ENCODE measurements at places on chromosomes 7 and 10.
A peak's percentile ranks its signal among the peaks of the same experiment; 100 is the strongest.

DNA sequence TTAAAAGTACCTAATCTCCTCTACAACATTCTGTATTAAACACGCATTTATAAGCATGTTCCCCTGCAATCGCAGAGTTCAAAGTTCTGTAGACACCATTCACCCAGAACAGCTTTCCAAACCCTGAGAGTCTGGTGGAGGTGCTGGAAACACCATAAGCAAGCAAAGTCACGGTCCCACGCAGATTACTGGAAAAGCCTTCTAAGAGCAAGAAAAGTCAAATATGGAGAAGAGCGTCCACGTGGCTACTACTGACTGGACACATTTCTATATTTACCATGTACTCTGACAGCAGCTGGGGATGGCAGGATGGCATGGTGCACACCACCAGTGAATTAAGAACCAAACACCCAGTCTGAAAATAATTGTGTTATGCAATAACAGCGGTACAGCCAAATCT is 97.7 kb downstream of the PARD3 start:
- DNase-seq: no peak

DNA sequence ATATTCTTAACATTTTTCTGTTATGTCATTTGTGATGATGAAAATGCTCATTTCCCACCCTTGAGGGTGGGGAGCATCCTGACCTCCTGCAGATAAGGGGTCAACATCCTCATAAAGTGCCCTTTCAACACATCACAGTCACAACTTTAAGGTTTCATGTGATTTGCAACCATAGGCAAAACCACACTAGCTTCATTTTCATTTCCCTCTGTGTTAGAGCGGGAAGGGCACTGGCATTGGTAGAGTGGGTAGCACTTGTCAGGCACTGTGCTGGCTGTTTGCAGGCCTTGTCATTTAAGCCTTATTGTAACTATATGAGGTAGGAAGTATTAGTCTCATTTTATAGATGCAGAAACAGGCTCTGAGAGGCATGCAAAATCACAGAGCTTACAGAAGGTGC is 39.8 kb downstream of the PSMC2 start:
- no peak for DNase-seq

DNA sequence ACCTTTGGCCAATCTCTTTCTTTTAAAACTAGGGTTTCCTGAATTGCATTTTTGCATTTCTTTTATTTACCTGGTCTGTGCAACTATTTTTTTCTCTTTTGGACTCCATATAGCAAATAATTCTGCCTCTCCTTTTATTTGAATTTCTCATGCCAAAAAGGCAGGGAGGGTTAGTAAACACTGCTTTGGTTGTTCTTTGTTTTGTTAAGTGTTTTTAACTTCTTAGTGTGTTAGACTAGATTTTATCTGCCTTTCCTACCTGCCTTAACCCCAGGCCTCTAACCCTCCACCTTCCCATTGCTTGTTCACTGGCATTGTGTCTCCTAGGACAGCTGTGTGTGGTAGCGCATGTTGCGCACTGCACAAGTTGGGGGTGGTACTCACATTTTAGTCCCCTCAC is 18.1 kb downstream of the ZMIZ1 start:
- DNase-seq: no peak

GRCh38 chr7:140326116-140326928 is 72.0 kb downstream of the SLC37A3 start:
- peak; percentile 21 for DNase-seq

DNA sequence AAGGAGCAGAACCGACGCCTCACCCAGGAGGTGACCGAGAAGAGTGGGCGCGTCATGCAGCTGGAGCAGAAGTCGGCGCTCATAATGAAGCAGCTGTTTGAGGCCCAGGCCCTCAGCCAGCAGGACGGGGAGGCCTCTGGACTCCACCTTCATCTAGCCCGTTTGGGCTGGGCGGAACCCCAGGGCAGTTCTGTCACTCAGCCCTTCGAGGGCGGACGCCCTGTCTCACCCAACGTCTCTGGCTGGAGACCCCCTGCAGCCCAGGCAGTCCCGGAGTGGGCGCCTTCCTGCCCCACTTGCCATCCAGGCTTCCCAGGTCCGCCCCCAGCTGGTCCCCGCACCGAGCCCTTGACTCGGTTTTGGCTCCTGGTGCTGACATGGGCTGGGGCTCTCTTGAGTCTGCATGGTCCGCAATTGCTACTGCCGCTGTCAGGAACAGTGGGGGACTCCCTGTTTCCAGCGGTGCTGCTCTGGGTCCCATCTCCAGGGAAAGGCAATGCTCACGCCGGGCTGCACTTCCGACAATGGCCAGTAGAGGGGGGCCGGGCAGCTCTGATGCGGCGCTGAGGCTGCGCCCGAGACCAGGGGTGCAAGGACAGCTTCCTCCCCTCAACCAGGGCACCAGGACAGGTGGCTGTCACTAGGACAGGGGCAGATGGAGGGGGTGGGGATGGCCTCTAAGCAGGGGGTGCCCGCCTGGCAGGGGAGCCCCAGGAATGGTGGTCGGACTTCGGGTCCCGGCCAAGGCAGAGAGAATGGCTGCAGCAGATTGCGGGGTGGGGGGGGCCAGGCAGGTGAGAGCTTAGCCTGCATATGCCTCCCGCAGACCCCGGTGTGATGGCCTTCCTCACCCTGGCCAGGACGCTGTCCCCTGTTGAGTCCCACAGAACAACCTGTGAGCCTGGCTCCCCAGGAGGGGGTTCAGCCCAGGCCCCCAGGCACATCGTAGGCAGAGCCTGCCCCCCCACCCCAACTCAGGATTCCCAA is 71.2 kb upstream of the KCTD7 start:
- peak; percentile 24 for DNase-seq

DNA sequence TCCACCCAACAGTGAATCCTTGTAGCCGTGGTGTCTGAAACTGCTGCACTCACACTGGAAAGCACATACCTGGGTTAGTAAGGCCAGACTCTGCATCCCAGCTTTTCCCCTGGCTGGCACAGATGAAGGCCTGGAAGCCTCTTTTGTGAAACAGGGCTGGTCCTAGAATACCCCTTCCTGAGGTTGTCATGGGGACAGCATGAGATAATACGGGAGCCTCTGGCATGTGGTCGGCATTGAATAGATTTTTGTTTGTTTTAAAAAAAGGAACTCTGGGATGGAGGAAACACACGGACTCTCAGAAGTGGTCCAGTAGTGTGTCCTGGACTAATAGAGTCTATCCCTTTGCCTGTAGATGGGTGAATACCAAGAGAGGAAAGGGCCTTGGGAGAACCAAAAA is 129.7 kb downstream of the TMEM178B start:
- DNase-seq: peak; percentile 24

- DNase-seq: no peak
Measured at GRCh38 chr7:36029853-36030515, 123.1 kb upstream of the EEPD1 start.

DNA sequence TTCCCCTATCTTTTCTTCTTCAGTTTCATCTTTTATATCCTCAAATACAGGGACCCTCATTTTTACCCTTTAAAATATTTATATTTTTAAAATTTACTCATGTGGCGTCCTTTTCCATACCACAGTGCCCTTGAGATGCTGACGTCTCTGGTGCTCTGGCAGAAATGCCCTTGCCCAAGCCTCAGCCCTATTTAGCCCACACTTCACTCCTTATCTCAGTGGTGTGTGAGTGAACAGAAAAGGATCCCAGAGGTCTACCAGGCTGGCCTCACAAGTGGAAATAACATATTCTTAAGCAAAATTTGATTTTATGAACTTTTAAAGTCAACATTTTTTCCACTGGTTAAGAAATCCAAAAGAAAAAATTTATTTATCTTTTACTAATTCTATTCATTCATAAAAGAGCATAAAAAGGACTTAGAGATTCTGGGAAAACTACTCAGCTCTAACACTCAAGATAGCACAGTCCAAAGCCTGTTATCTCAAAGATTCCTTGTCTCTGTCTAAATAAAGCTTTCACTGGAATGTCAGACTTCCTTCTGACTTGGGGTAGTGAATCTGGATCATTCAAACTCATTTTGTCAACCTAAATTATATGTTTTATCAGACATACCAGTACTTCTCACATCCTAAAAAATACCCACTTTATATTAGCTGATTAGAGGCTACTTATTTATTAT is at the start of gene NEBL:
Gene NEBL, minus strand, starts transcription at position 166 of the 680 bp plus-strand sequence. Its CDS starts 106 bp downstream, at position 60.
- DNase-seq: no peak

- DNase-seq: peak; percentile 58
Measured at GRCh38 chr7:85890244-85890811, 703.5 kb upstream of the SEMA3D start.

- peak; percentile 91 for DNase-seq
Measured at GRCh38 chr7:96085953-96086352, 235.9 kb downstream of the SLC25A13 start.

GRCh38 chr7:26381476-26382353 is 90.1 kb downstream of the SNX10 start:
- no peak for DNase-seq

DNA sequence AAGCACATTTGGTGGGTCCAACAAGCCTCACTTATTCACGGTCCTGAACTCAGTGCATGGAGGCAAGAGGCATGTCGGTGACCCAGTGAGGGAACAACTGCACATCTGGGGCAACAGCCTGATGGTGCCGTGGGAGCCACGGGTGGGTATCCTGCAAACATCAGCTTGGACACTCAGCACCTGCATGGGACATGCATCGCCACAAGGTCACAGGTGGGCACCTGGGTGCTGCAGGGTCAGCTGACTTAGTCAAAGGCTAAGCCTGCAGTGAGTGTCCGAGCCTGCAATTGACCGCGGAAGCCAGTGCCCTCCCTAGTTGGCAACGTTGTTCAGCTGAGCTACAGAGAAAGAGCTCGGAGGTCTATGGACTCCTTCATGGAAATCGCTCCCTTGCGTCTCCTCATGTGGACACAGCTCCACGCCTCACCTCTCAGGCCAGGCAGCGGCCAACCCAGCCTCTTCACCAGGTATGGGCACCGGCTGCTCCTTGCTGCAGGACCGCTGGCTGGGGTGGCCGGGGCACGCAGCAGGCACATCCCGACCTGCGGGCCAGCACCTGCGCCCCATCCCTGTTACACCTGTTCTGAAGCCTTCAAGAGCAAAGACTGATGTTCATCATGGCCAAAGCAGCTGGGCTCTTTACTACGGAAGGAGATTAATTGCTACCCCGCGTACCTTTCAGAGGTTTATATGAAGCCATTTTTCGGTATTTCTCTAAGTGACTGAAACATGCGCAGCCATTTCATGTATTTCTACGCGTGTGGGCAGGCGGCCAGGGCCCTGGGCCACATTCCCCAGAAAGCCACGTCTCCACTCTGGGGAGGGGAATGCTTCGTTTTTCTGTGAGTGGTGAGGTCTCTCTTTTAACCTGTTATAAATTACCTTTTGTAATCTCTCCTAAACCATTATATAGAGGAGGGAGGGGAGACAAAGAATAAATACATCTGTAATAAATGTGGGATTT is 380.7 kb downstream of the DNAJB6 start:
- DNase-seq: no peak

- no peak for DNase-seq
Measured at GRCh38 chr7:129851809-129852208, 101.0 kb downstream of the UBE2H start.

- DNase-seq: no peak
Measured at GRCh38 chr10:89355394-89355931, 22.4 kb upstream of the IFIT1B start.

DNA sequence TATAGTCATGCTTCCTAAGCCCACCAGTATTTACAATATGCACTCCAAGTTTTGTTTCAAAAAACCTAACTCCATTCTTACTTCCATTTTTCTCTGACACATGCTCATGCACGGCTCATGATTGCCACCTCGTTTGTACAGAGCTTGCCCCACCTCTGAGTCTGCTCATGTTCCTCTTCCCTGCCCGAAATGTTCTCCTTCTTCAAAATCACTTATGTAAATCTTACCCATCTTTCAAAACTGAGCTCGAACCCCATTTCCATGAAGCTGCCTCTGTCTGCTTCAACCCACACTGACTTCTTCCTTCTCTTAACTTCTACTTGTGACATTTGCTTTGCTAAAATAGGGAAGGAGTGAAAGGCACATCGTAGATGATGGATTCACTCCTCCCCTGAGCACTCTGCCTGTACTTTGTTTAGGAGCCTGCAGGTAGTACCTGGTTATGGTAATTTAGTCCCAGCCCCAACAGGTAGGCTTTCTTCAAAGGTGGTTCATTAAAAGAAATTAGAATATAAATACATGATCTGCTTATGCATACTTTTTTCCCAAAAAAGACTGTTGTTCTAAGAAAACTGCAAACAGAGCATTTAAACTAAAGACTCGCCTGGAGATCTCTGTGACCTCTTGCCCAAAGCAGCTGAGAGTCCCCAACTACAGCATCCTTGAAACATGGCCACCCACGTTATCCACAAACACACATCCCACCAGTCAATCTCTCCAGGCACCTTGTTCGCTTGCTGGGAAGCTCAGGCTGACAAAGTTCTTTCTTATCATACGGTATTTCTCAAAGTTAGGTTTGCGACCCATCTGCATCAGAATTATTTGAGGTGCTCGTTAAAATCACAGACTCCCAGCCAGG is 172.0 kb downstream of the DGKI start:
- DNase-seq: no peak

DNA sequence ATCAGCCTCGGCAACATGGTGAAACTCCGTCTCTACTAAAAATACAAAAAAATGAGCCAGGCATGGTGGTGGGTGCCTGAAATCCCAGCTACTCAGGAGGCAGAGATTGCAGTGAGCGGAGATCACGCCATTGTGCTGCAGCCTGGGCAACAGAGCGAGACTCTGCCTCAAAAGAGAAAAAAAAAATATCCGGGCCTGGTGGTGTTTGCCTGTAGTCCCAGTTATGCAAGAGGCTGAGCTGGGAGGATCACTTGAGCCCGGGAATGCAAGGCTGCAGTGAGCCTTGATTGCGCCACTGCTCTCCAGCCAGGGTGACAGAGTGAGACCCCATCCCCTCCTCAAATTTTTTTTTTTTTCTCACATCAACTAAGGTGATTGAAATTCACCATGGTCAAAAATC is 42.8 kb downstream of the CDC123 start:
- no peak for DNase-seq

GRCh38 chr7:134448356-134449229 is 10.3 kb downstream of the AKR1B1 start:
- no peak for DNase-seq

- DNase-seq: peak; percentile 86
Measured at GRCh38 chr7:136405931-136406777, 429.0 kb upstream of the MTPN start.

DNA sequence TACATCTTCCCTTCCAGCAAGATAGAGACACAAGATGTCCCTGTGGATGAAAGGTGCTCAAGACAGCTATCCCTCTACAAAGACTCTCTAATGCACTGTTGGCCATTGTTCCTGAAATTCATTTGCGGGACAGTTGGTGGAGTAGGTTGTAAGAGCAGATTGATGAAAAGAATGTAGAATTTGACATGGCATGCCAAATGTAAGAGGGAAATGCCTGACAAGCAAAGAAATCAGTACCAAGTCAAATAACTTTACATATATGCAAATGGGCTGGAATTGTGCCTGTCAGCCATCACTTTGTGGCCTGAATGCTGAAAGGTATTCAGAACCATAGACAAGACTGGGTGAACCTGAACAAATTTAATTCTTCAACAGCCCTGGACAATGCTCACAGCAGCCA is 120.3 kb upstream of the FAM204A start:
- DNase-seq: no peak

- no peak for DNase-seq
Measured at GRCh38 chr7:44969049-44969700, 9.6 kb downstream of the MYO1G start.

- no peak for DNase-seq
Measured at GRCh38 chr10:62919776-62920175, 103.6 kb upstream of the EGR2 start.
